NB4 (cell line): ENCODE measurements at places on chromosomes 4 and X.

DNA sequence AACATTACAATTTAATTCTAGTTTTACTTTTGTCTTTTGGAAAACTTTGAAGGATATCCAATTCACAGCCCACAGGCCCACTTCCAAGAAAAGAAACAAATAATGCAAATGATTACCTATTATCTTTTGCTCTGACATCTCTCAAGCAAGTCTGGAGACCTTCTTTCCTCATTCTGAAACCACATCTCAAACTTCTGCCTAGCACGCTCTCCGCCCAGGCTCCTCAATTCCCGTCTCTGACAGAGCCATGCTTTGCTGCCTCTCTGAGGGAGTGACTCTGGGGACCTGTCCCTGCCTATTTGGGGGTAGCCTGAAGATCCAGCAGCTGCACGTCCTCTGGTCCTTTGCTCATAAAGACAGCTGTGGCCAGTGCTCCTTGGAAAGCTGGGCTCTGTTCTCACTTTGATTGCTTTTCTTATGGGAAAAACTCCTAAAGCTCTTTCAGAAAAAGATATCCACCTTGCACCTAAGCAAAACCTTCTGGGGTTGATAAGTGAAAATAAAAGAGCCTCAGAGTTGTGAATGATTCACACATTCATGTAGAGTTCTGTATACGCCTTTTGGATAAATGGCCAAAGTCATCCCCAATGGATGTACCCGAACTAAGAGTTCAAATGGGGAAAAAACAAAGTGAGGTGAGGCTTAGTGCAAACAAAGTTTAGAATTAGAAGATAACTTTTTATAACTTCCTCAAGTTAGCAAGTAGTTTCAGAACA lies 72.4 kb upstream of the TNIP3 start:
- DNase-seq = no peak

DNA sequence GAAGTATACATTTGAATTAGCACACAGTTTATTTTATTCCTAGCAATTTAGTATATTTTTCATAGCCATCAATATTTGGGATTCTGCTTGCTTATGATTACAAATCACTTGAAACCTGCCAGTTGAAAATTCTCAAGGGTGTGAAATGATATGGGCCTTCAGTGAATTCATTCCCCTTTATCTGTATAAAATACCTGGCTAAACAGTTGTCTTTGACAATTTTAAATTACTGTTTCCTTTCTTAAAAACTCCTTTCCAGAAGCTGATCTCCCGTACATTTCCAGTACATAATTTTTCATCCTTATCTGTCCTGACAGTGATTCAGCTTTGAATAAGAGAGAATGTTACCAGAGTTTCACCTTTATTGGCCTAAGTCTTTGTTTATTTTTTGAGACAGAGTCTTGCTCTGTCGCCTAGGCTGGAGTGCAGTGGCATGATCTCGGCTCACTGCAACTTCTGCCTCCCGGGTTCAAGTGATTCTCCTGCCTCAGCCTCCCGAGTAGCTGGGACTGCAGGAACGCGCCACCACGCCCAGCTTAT lies 13.9 kb downstream of the ATP7A start:
- DNase-seq = no peak

DNA sequence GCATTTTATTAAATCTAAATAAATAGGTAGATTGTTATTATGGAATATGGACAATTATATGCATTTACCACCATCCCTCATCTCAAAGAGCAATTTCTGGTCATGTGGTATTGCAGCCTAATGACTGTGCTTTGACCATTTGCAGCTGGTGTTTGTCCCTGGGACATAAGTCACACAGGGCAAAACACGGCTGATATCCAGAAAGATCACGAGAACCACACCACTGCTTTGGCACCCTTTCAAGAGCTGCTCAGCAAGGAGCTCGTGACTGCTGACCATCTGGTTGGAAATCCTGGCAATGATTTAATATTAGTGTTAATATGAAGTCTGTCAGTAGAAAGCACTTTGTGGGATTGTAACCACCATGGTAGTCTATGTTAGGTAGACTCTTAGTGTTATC lies 545.0 kb downstream of the GBA3 start:
- DNase-seq = no peak

- DNase-seq = no peak
Observed at GRCh38 chr4:110087070-110087708, 111.2 kb downstream of the ELOVL6 start.

DNA sequence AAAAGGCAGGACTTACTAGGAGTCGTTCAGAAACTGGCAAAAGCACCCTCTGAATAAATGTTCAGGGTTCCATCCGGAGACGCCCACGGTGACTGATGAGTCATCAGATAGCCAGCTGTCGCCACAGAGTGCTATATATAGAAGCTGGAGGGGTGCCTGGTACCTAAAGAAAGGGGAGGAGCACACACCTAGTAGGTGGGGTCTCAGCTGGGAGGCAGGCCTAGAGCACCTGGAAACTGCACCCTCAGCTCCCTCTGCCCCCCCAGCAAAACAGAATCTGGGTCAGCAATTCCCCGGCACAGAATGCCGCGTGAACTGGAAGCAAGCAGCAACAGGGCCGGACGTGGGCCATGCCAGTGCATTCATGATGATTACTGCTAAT lies 242.0 kb downstream of the BCOR start:
- DNase-seq = peak; percentile 77

- peak; percentile 72 for DNase-seq
Observed at GRCh38 chr4:181143250-181143854, 1099.8 kb upstream of the TENM3 start.

- no peak for DNase-seq
Observed at GRCh38 chr4:26003056-26003455, 89.0 kb downstream of the SMIM20 start.

DNA sequence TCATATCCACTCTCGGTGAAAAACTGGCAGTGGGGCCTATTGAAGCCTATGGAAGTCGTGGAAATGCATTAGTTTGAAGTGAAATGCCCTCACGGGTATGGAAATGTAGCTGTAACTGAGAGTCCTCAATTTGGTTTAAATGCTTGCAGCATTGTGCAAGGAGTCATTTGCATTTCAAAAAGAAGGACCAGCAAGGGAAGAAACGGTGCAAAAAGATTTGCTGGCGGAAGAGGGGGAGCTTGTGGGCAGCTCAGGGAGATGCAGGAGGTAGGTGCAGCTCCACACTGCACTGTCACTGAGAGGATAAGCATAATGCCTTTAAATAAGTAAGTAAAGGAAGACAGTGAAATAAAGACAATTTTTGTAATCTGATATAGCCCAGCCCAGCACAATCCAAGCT lies 400.4 kb upstream of the DIPK2B start:
- no peak for DNase-seq

GRCh38 chrX:9873952-9874351 lies 87.7 kb downstream of the SHROOM2 start:
- DNase-seq = peak; percentile 59

- peak; percentile 91 for DNase-seq
Observed at GRCh38 chrX:12974305-12974795, 560 bp upstream of the TMSB4X start.

DNA sequence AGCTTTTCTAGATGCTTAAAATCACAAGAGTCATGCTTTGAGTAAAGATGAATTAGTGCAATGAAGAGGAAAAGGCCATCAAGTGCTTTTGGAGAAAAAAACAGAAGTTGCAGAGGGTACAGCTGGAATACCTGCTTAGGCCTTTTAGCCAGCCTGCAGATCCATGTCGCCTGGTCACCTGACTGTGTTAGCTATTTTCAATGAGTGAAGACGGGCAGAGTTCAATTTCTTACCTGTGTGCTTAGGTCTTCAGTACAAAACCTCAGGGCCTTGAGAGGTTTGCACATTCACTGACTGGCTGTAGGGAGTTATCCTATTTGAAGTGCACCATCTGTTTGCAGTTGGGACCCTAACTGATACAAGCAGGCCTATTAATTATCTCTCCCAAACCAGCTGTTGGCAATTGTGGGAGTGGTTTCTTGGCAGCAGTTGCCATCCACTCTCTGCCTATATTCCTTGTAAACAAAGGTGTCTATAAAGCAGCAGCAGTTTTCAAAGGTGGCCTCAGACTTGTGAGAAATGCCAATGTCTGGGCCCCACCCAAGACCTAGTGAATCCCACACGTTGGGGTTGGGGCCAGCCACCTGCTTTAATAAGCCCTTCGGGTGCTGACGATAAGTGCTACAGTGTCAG lies 16.3 kb upstream of the FAT1 start:
- no peak for DNase-seq

DNA sequence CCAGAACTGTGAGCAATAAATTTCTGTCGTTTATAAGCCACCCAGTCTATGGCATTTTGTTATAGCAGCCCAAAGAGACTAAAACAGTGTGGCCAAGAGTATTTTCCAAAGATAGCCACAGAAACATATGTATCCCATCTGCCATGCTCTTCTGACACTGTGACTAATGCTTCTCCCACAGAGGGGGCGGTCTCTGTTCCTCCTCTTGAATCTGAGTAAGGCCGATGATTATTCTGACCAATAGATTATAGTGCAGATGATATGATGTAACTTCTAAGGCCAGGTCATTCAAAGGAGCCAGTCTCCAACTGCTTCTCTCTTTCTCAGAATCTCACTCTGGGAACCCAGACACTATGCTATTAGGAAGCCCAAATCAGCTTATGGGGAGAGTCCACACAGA lies 570.7 kb downstream of the BCOR start:
- peak; percentile 7 for DNase-seq

DNA sequence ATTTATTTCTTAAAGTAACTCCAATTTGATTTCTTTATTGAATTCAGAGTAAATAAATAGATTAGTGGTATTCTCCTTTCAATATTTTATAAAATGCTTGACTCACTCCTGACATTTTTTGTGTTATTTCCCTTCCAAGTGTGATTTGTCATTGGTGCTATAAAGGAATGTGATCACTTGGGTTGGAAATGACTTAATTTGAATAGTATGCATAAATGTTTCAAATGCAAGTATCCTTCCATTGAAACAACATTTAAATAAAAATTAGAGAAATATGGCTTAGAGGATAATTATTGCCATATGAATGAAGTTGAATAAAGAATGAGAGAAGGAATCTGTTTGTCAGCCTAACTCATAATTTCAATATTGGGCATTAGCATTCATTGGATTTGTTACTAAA lies 182.7 kb downstream of the PABPC4L start:
- no peak for DNase-seq

DNA sequence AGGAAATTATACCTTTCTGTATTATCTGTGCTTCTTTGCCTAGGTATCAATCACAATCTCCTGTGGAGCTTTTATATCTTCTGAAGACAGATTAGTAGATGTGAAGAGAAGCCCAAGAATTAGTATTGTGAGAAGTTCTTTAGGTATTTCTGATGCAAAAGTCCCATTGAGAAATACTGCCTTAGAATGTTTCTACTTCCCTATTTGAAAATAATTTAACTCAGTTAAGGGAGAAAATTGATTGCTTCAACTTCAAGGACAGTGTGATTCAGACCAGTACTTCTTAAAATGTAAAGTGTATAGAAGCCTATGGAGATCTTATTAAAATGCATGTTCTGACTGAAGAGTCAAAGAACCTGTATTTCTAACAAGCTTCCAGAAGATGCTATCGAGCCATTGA lies 9.0 kb downstream of the EIF1AX start:
- DNase-seq = peak; percentile 45

GRCh38 chr4:41334182-41334581 lies 77.5 kb downstream of the UCHL1 start:
- DNase-seq = no peak

DNA sequence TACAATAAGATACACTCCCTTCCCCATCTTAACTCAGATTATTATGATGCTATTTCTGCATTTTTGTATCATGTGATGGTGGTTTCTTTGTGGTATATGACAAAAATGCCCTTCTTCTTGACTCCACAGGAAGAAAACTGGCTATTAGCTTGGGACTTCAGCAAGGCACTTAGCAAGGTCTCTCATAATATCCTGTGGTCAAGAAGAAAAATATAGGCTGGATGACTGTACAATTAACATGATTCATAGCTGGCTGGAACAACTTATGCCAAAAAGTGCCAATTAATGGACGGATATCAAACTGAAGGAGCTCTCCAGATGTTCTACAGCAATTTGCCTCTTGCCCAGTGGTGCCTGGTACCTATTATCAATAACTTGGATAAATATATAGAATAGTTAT lies 2.3 kb upstream of the MID1IP1 start:
- DNase-seq = no peak

- DNase-seq = no peak
Observed at GRCh38 chr4:18981234-18981615, 959.7 kb upstream of the LCORL start.

DNA sequence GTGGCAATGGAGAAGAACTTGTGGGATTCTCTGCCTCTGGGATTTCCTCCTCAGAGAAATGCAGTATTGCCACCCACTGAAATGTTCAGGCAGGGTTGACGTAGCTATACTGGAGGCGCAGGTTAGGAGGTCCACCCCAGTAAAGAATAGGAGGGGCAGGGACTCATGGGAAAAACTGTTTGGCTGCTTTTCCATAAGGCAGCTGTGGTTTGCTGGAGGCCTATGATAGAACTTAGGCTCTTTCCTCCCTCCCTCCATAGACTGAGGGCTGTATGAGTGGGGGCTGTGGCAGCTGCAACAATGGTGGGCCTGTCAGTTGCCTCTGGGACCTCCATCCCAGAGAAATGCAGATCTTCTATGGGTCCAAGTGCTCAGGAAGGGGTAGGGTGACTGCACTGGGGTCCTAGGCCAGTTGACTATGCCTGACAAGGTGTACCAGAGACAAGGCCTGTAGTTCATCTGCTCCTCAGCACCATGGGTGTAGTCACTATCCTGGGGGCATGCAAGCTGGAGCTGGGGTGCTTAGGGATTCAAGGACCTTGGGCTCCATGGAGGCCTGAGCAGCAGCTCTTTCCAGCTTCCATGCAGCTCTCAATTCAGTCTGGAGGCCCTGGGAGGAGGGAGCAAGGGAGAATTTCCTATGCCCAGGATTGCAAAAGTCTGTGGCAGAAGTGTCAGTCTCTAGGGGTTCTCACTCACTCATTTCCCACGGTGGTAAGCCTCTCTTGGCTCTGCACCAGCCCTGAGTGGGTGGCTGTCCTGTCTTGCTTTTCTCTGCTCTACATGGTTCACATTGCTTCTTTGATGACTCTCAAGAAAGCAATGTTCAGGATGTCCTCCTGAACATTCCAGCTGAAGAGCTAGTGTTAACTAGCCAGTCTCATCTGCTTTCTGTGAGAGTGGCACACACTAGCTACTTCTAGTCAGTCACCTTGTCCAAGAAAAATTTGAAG lies 353.0 kb downstream of the IDS start:
- DNase-seq = peak; percentile 14

DNA sequence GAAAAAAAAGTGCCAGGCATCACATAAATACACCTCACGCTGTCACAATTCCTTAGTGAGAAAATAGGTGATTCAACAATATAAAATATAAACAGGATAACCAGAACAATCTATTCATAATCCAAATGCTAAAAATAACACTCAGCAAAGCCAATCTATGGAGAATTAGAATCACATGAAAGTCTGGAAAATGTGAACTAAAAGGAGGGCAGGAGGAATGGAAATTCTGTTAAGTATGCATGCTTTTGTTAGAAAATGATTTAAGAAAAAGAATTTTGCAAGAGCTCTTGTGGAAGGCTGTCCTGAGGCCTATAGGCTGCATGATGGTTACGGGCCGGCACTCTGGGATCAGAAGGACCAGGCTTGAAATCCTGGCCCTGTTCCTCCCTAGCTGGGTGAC lies 70.6 kb upstream of the PROM1 start:
- no peak for DNase-seq
